Stimulated activated CD4-positive, alpha-beta T cell treated with anti-CD3 and anti-CD28 coated beads, Interleukin-4, amount 100 ng/mL, for 1 hour (primary cell): ENCODE measurements at places on chromosomes 7 and 10.

- no peak for DNase-seq
Measured at GRCh38 chr7:141641876-141642275, 60.1 kb downstream of the DENND11 start.

DNA sequence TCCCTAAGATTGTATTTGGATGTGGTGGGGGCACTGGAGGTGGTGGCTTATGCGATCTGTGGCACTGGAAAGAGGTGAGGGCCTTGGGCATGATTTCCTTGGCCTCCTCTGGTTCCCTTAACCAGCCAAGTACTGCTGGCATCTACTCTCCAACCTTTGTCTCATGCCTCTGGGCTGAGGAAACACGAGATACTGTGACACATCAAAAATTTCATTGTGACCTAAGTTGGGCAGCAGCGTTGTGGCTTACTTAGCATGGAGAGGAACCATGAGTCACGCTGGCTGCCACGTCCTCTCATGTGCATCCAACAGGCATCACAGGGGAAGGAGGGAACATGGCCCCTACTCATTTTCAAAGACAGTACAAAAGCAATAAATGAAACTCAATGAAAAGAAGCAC lies 29.7 kb upstream of the GSDME start:
- DNase-seq = no peak

DNA sequence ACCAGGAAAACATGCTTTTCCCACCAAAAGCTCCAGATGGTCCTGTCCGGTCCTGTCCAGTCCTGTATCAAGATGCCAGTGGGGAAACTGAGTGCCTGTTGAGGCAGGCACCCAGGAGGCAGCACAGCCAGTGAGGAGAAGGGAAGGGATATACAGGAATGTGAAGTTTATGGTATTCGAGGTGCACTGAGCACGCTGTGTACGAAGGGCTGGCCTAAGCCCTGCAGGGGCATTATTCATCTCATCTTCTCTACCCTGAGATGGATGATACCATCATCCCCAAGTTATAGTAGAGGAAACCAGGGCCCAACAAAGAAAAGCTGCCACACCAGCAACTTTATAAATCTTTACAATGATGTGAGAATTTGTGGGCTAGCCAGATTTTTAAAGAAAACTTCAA lies 23.4 kb upstream of the FXYD4 start:
- no peak for DNase-seq

DNA sequence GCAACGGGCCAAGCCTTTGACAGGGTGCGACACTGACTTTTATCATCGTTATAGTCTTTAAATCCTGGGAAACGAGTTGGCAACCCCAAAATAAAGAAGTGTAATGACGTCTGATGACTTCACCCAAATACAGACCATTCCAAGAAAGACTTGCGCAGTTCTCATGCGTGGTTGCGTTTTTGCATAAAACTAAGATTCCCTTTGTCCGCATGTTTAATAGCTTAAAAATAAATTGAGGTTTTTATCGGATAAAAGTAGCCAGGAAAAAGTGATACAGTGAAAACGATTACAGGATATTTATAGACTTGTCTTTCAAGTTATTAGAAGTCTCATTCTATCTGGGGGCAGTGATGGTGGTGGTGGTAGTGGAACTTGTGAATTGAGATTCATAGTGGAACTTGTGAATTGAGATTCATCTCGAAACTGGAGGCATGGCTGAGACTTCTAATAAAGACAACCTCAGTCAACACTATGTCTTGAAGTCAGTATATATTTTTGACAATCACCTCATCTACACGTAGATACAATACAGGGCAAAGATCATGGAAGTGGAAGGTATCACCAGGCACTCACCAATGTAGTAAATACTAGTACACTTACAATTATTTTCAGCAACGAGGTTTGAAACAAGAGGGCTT lies 1.2 kb upstream of the NAMPT start:
- DNase-seq = no peak

GRCh38 chr7:98091061-98091460 lies 15.6 kb upstream of the LMTK2 start:
- no peak for DNase-seq

GRCh38 chr10:20970044-20970443 lies 72.9 kb upstream of the NEBL start:
- no peak for DNase-seq

DNA sequence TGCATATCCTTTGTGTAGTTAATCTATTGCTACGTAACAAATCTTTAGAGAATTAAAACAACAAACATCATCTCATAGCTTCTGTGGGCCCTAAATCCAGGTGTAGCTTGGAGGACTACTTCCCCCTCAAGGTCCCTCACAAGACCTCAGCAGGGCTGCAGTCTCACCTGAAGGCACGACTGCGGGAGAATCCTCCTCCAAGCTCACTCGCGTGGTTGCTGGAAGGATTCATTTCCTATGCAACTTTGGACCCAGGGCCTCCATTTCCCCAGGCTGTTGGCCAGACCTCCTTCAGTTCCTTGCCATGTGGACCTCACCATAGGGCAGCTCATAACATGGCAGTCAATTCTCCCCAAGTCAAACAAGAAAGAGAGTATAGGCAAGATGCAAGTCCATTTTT lies 140.4 kb downstream of the OAT start:
- DNase-seq = no peak

DNA sequence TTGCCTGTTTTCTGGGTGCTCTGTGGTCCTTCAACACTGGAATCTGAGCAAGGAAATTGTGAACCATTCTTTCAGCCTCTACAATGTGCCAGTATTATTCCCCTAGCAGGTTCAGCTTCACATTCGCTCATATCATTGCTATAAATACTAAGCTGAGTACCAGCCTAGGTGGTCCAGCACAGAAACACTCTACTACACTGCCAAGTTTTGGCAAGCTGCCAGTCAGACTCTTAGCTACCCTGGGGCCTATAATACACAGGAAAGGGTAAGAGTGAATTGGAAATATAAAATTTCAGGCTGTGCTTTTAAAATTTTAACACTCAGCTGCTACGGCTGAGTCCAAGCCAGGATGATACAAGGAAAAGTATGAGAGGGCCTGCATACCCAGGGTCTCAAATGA lies 49.9 kb upstream of the PPP1R3A start:
- DNase-seq = no peak
